CD4-positive, CD25-positive, alpha-beta regulatory T cell (primary cell): ENCODE measurements at places on chromosomes 2 and 18. TPM values are rescaled to one million over a fixed set of nuclear protein-coding genes. Genes with fewer than 3 reads are reported as not detected.
A peak's percentile ranks its signal among the peaks of the same experiment; 100 is the strongest.

DNA sequence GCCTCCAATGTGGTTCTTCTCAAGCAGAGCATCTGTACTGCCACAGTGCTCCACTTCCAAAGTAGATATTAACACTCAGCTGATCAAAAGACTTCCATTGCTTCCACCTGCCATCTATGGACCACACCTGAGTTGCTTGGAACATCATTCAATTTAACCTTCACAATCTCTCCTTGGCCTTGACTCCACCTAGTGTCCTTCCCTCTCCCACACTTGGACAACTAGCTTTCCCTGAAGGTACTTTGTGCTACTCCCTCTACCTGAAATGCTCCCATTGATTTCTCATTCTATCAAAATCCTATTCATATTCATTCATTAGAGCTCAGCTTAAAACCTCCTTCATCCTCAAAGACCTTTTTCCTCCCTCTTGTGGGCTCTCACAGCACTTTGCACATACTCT, 48.7 kb downstream of the SOWAHC start:
- H3K4me1 ChIP-seq: no peaks in the 10 kb centered on the region
- no peak overlapping the region for H3K4me3 ChIP-seq
- no peak overlapping the region for H3K27ac ChIP-seq
- DNase-seq: no peak

- no peaks in the 10 kb centered on the region for H3K27me3 ChIP-seq
- H3K27ac ChIP-seq: peak overlapping the region; percentile 98
- H3K36me3 ChIP-seq: no peaks in the 10 kb centered on the region
- H3K4me3 ChIP-seq: peak overlapping the region; percentile 88
Measured at GRCh38 chr2:17752892-17753802, 463 bp downstream of the SMC6 start.

GRCh38 chr2:18845854-18846445, 256.6 kb upstream of the NT5C1B start:
- no peaks in the 10 kb centered on the region for H3K4me1 ChIP-seq
- no peaks in the 10 kb centered on the region for H3K36me3 ChIP-seq
- H3K27me3 ChIP-seq: no peaks in the 10 kb centered on the region

DNA sequence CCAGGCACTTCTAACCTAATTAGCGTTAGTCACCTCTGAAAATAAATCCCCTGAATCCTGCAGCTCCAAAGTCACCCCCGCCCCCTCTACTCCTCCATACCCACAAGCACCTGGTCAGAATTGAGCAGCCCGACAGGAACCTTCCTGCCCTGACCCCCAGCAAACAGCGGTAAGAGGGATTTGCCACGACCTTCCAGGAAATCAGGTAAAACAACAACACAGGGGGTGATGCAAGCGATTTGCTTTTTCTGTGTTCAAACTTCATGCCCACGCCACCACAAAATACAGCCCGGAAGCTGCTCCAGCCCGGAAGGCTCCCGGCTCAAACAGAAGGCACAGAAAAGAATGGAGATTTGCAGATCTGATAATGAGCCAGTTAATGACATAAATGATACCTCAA, 367.1 kb downstream of the GPD2 start:
- no peaks in the 10 kb centered on the region for H3K4me1 ChIP-seq
- no peak for DNase-seq
- no peak overlapping the region for H3K4me3 ChIP-seq
- no peak overlapping the region for H3K27ac ChIP-seq

DNA sequence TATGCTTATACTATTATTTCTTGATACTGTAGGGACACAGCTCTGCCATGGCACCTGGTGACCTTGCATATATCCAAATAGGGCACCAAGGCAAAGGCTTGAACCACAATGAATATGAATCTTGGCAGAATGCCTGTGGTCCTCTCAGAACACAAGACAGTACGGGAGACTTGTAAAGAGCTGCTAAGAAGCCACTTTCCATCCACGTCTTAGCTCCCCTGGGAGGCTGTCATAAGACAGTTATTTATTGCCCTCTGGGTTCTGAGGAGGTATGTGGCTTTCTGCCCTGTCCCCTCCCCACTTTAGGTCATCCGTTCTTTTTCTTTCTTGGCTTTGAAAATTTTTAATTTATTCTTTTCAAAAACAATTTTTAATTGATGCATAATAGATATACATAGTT, 29.8 kb upstream of the MRPL33 start:
- H3K27me3 ChIP-seq: no peaks in the 10 kb centered on the region
- no peaks in the 10 kb centered on the region for H3K36me3 ChIP-seq
- no peaks in the 10 kb centered on the region for H3K4me1 ChIP-seq
- no peak for DNase-seq
- no peak overlapping the region for H3K4me3 ChIP-seq

GRCh38 chr2:170521299-170521698, 193.8 kb upstream of the SP5 start:
- H3K36me3 ChIP-seq: no peaks in the 10 kb centered on the region
- no peak overlapping the region for H3K4me3 ChIP-seq
- no peak overlapping the region for H3K27ac ChIP-seq

GRCh38 chr2:32678825-32679224, 51.0 kb downstream of the TTC27 start:
- no peaks in the 10 kb centered on the region for H3K4me1 ChIP-seq
- no peak overlapping the region for H3K27ac ChIP-seq
- H3K27me3 ChIP-seq: no peaks in the 10 kb centered on the region

DNA sequence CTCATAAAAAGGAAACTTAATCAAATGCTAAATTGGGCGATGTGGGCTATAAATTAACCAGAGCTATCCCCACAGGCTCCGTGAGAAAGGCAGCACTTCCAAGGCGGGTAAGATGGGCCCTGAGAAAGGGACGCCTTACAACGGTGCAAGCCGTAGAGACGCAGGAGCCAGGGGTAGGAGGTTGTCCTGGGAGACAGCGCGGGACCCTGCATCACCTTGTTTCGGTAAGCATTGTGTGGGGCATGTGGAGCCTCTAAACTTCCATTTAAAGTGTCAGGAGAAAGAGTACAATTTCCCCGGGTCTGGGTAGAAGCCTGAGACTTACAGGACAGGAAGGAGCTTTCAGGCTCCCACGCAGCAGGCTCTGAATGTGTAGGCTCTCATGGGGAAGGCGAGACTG, 1.2 kb upstream of the PER2 start:
- H3K4me3 ChIP-seq: peak overlapping the region; percentile 71
- peak overlapping the region; percentile 90 for H3K27ac ChIP-seq
- H3K36me3 ChIP-seq: no peaks in the 10 kb centered on the region
- DNase-seq: peak; percentile 6
- H3K4me1 ChIP-seq: peaks cover 29% of the 10 kb centered on the region

GRCh38 chr18:70005580-70005979, 57.9 kb upstream of the CD226 start:
- no peak for DNase-seq
- no peak overlapping the region for H3K4me3 ChIP-seq
- H3K36me3 ChIP-seq: peaks cover 13% of the 10 kb centered on the region
- H3K27ac ChIP-seq: no peak overlapping the region
- no peaks in the 10 kb centered on the region for H3K4me1 ChIP-seq
- no peaks in the 10 kb centered on the region for H3K27me3 ChIP-seq

- H3K36me3 ChIP-seq: no peaks in the 10 kb centered on the region
- no peak overlapping the region for H3K27ac ChIP-seq
- H3K27me3 ChIP-seq: no peaks in the 10 kb centered on the region
- DNase-seq: no peak
- no peaks in the 10 kb centered on the region for H3K4me1 ChIP-seq
Measured at GRCh38 chr18:44742718-44743311, 62.1 kb downstream of the SETBP1 start.

DNA sequence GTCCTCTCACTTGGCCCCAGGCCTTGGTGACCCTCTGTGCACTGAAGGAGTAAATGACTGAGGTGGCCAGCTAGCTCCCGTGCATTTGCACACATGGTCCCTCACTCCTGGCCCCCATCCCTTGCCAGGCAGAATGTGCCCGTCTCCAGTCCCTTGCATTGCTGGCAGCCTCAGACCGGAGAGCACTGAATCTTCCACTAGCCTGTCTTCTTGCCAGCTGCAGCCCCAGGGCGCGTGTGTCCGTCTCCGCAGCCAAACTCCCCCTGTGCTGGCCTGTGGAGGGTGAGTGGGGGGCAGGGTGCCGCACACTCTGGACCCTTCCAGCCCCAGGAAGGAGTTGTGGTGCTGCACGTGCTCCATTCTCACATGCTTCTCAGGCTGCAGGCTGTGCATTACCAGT, 35.9 kb downstream of the INPP4A start:
- peak overlapping the region; percentile 28 for H3K27ac ChIP-seq
- no peaks in the 10 kb centered on the region for H3K36me3 ChIP-seq
- H3K4me1 ChIP-seq: peaks cover 97% of the 10 kb centered on the region
- H3K27me3 ChIP-seq: no peaks in the 10 kb centered on the region
- DNase-seq: no peak

- no peak overlapping the region for H3K27ac ChIP-seq
- H3K27me3 ChIP-seq: no peaks in the 10 kb centered on the region
- H3K4me3 ChIP-seq: no peak overlapping the region
- H3K36me3 ChIP-seq: peaks cover 7% of the 10 kb centered on the region
Measured at GRCh38 chr2:151776367-151776766, 42.1 kb upstream of the NEB start.

GRCh38 chr2:178211943-178212342, 17.6 kb downstream of the OSBPL6 start:
- H3K4me3 ChIP-seq: no peak overlapping the region
- DNase-seq: no peak
- H3K4me1 ChIP-seq: no peaks in the 10 kb centered on the region
- H3K27ac ChIP-seq: no peak overlapping the region

DNA sequence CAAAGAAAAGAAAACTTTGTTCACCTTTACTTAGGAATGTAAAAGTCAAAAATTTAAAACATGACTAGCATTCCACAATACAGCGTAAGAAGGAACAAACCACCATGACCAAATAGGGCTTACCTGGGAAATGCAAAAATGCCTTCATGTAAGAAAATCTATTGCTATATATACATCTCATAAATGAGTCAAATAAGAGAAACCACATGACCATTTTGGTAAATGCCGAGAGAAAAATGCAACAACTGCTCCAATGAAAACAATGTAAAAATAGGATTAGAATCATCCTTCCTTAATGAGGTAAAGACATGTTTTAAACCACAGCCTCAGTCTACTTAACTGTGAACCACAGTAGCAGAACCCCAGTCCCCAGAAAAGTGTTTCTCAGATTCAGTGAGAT, 49.4 kb downstream of the TGOLN2 start:
- DNase-seq: no peak
- H3K4me3 ChIP-seq: no peak overlapping the region
- H3K27me3 ChIP-seq: peaks cover 4% of the 10 kb centered on the region
- no peaks in the 10 kb centered on the region for H3K4me1 ChIP-seq

DNA sequence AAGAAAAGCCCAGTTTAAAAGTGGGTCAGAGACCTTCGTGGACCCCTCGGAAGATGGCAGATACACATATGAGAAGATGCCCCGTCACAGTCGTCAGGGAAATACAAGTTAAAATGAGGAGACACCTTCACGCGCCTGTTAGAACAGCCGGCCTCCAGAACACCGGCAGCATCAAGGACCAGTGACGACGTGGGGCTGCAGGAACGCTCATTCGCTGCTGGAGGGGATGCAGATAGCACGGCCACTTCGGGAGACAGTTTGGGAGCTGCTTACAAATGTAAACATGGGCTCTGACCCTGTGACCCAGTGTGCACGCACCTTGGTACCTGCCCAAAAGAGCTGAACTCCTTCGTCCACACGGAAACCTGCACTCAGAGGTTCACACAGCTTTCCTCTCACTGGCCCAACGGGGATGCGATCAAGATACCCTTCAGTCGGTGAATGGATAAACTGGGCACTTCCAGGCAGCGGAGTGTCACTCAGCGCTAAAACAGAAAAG, 83.7 kb upstream of the CTDP1 start:
- no peaks in the 10 kb centered on the region for H3K4me1 ChIP-seq
- DNase-seq: no peak
- no peaks in the 10 kb centered on the region for H3K27me3 ChIP-seq
- H3K36me3 ChIP-seq: no peaks in the 10 kb centered on the region
- no peak overlapping the region for H3K27ac ChIP-seq

DNA sequence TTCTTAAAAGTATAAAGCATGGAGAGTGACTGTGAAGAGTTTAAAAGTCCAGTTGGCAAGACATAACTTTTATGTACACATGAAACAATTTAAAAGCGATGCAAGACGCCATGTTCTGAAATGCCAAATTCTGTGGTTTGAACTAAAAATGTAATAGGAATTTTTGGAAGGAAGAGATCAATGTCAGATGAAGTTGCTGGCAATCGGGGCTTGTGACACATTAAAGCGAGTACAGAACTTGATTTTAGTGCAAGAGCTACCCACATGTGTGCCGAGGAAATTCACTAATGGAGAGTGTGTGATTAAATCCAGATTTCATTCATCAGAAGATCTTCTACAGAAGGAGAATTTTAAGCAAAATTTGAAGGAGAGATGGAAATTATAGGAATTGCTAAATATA, 220.2 kb upstream of the CCDC68 start:
- no peaks in the 10 kb centered on the region for H3K36me3 ChIP-seq
- H3K4me3 ChIP-seq: no peak overlapping the region
- H3K27me3 ChIP-seq: no peaks in the 10 kb centered on the region
- no peak for DNase-seq
- H3K27ac ChIP-seq: no peak overlapping the region

GRCh38 chr2:1479346-1479745, 66.1 kb downstream of the TPO start:
- H3K4me1 ChIP-seq: no peaks in the 10 kb centered on the region
- H3K4me3 ChIP-seq: no peak overlapping the region
- DNase-seq: no peak
- H3K27ac ChIP-seq: no peak overlapping the region

Gene CPLX4
- total RNA-seq: not detected

Gene RUFY4
- 2.1 TPM for total RNA-seq

Gene CD8B2
- total RNA-seq: not detected

Gene NPAS2
- 0.54 TPM for total RNA-seq

Gene SLC11A1
- 0.54 TPM for total RNA-seq

Gene HADHB
- total RNA-seq: 58.9 TPM

Gene INHA
- total RNA-seq: not detected

Gene EVX2
- total RNA-seq: not detected

Gene FLACC1
- total RNA-seq: 7.0 TPM

Gene CDH19
- total RNA-seq: not detected

Gene ANKRD62
- not detected for total RNA-seq
